ENCODE measurements at places on chromosomes 11 and 22.

DNA sequence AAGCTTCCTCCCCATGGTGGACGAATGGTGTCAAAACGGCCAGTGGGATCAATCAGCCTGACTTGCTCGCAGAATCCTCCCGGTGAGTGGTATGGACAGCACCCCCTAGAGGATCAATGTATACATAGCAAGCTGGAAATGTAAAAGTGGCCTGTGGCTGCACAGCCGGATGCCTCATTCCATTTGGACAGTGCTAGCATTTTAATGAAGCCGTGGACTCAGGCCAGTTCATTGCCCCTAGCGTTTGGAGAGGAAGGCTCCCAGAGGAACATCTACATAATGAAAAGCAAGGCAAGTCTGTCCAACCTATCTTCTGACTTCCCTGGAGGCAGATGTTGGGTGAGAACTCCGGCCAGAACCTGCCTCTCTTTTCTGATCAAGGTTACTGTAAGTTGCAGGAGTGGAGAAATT, 942.3 kb downstream of the NTM start:
- peak; percentile 51 for DNase-seq

- no peak for DNase-seq
Observed at GRCh38 chr11:88414385-88414861, 76.9 kb upstream of the CTSC start.

- peak; percentile 92 for DNase-seq
Observed at GRCh38 chr11:94563176-94563847, 3.9 kb upstream of the PIWIL4 start.

DNA sequence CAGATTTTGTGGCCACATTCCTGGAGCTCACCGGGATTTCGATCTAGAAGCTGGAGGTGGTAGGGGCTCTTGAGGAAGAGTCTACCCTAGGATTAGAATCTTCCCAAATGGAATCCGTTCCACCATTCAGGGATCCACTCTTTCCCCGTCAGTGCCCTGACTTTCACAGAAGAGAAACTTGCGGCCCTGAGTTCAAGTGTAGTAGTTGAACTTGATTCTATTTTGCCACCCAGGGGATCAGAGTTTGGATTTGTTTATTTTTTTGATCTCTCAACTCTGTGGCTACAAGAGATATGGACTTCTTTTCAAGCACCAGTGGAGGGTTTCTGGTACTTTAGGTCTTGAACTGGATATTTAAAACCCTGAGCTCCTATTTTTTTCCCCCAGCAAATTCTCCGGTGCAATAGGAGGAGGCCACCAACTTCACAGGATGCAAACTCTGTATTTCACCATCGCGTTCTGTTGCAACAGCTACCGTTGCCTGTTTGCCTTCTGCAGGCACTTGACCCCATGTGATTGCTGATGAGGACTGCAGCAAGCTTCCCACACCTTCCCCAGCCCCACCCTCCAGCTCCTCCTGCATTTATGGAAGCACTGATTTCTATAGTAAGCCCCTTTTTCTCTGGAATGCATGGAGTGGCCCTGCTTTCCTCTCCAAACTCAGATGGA, 14.8 kb upstream of the MRGPRF start:
- no peak for DNase-seq

- DNase-seq, result no peak
Observed at GRCh38 chr11:104688731-104689130, 209.5 kb downstream of the CASP12 start.

DNA sequence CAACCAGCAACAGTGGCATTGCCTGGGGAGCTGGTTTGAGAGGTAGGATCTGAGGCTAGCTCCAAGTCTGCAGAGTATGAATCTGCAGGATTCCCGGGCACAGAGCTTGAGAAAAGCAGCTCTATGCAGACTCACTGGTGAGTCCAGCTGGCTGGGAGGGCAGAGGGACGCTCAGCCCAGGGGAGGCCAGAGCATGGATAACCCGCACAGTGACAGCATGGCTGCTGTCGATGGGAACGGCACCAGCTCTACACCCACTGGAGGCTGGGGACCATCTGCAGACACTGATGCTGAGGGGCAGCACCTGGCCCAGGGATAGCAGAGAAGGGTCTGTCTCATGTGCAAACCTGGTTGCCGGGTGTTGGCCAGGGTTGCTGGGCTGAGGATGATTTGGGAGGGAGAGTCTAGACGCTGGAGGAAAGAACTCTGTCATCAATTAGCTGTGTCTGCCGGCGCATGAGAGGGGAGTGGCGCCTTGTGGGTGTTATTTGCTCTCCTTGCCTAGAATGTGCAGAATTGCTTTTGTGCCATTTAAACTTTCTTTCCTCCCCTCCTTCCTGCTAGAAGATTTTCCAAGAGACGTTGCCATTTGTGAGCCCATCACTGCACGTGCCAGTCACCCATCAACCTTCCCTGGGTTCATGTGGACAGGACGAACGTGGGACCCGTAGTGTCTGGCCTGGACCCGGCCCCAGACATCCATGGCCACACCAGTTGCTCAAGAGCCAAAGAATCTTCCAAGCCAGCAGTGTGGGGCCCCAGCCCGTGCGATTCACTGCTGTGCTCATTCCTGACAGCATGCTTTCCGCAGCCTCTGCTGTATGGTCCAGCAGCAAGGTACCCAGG, 19.1 kb upstream of the LINC01488 start:
- DNase-seq, result no peak

DNA sequence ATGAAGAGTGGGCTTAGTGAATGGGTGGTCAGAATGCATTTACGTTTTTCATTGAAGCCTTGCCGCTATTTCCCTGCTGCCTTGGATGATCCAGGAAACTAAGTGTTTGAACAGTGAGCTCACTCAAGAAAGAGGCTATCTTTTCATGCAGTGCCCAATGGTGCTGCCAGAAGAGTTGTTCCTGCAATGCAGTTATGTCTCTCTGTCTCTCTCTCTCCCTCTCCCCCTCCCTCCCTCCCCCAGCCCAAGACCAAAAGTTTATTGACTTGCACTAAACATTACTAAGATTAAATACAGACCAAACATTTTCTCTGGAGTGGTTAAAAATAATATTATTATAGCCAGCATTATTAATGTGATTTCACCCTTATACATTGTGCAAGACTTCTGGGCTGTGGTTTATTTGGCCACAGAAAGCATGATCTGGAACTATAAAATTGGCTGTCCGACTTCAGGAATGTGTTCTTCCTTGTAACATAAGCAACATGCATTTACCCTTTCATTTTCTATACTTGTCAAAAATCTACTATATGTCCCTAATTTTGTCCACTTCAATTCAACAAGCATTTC, 6.6 kb upstream of the FUT4 start:
- peak; percentile 27 for DNase-seq

- DNase-seq, result peak; percentile 16
Observed at GRCh38 chr22:45769569-45770210, 98.1 kb downstream of the ATXN10 start.

DNA sequence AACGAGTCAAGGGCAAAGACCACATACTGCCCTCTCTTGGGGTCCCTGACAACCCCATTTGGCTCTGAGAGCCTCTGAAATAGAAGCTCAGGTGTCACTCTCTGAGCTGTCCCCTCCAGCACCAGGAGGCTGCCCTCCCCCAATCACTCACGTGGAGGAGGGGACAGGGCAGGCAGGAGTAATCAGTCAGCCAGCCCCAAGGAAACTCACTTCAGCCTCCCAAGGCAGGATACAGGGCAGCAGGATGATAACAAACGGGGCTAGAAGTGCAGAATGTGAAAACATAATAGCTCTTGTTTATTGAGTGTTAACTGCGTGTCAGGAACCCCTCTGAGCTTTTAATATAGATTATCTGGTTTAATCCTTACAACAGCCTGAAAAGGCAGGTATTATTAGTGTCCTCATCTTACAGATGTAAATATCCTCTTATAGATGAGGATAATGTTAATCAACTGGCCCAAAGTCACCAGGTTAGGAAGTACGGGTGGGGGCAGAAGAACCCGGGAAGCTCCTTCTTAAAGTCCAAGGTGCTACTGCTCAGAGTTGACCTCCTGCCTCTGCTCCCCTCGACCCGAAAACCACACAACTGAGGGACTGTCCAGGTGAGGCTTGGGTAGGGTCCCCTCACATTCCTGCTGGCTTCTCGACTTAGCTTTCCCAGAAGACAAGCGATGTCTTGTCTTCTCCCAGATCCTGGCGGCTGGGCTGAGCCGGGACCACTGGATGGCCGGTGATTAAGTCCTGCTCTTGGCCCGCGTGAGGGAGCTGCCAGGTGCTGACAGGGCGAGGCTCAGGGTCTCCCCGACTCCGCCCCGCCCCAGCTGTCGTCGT, 2.7 kb downstream of the CHRM4 start:
- DNase-seq, result no peak

DNA sequence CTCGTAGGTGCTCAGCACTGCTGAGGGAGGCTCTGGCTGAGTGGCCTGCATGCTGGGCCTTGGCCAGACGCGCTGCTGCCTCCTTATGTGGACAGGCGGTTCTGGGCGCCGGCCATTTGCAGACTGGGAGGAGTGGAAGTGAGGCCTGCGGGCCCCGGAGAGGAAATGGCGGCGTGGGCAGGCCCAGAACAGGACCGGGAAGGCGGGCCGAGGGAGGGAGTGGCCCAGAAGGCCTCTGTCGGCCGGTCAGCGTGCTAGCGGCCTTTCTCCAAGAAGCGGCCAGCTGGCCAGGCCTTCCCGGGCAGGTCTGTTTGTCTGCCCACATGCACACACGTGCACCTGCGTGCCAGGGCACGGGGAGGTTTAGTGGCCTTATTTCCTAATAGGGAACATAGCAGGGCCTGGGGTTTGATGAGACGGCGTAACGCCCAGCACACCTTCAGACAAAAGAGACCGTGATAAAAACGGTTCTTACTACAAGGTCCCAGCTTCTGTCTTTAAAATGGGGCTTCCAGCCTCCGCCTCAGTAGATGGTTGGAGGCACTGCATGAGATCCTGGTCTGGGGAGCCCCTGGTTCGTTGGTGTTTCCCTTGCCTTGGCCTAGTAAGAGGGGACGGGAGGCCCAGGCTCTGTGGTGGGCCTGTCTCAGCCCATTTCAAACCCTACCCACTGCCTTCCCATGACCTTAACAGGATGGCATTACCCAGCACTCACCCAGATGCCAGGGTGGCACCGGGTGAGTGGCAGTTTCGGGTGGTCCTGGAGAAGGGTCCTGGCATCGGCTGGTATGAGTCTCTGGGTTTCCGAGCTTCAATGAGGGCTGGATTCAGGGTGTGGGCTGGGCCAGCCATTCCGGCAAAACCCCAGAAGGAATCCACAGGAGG, 65.1 kb upstream of the PPARA start:
- DNase-seq, result peak; percentile 76

GRCh38 chr11:991034-991433, 45.5 kb downstream of the MUC6 start:
- no peak for DNase-seq

DNA sequence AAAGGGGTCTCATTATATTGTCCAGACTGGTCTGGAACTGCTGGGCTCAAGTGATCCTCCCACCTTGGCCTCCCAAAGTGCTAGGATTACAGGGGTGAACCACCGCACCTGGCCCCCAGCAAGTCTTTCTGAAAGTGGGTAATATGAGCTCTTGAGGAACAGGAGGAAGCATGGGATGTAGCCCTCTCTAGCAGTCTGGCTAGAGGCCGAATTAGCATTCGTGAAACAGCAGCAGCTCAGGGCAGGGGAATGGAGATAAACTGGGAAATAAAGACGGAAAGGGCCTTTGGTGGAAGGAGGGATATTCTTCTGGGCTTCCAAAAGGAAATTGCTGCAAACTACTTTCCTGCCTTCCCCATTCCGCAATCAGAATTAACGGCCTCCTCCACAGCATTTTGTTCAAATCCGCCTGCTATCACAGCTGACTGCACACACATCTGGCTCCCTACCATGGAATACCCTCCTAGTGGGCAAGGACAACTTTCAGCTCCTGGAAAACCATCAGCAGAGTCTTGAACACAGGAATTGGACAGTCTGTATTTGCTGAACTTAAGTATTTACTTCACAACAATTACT, 44.3 kb downstream of the MICAL3 start:
- no peak for DNase-seq

DNA sequence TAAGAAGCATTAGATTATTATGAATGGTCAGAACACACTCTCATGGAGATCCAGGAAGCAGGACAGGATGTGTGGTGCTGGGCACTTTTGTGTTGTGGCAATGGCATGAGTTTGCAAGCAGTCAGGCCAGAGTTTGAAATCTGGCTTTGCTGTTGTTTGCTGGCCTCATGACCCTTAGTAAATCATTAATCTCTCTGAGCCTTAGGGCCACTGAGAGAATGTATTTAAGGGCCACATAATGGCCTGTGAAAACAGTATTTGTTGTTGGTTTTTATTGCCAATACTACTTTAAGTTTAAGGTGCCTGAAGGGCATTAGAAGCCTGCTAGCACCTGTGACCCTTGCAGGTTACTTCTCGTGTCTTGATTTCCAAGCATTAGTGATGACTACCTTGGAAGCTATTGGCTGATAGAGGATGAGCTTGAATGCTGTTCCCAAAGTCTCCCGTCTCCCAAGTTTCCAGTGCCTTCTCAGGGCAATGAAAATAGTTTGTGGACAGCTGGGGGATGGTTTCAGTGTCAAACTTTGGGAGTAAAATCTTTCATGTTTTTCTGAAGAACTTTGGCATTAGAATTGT, 24.6 kb downstream of the STIM1 start:
- no peak for DNase-seq

- no peak for DNase-seq
Observed at GRCh38 chr11:120612513-120613263, 101.1 kb downstream of the GRIK4 start.

DNA sequence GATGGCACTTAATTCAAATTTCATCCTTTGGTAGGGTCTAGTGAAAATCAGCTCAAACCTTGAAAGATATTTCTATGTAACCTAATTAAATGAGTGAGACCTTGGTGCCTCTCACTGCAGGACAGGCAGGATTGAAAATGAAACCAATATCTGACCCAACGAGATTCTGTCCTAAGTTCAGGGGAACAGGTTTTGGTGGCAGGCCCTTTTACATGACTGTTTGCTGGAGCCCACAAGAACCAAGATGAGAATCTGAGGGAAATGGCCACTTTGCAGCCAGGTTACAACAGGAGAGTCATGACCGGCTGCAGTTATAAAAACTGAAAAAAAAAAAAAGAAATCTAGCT, 130.2 kb downstream of the TRIM44 start:
- DNase-seq, result no peak

DNA sequence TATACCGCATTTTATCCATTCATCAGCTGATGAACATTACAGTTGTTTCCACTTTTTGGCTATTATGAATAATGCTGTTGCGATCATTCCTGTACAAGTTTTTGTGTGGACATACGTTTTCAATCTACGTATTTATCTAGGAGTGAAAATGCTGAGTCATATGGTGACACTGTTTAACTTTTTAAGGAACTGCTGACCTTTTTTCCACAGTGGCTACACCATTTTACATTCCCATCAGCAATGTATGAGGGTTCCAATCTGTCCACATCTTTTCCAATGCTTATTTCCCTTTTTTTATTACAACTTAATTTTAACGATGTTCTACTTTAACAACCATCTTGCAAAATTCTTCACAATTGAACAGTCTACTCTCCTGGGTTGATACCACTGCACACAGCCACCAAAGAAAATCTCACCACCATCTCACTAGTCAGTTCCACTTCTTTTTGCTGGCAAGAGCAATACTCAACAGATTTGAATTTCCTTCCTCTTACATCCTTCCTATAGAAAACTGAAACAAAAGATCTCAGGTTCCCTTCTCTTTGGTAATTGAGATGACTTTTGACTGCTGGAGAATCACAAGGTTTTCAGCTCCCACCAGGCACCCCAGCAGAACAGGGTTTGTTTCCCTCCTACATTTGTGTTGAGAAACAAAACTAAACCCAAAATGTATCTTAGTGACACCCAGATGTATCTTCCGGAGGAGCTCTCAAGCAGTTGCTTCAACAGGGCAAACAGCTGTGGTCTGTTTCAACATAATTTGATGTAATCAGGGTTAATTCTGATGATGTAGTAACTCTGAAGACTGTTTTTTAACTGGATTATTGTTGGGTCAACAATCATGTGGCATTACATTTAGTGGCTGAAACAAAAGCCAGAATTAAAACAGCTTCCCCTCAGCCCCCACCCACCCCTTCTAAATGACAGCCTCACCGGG, 7.0 kb upstream of the GAB2 start:
- DNase-seq, result no peak
